ENCODE measurements at places on chromosomes 11 and 22.
A peak's percentile ranks its signal among the peaks of the same experiment; 100 is the strongest.

DNA sequence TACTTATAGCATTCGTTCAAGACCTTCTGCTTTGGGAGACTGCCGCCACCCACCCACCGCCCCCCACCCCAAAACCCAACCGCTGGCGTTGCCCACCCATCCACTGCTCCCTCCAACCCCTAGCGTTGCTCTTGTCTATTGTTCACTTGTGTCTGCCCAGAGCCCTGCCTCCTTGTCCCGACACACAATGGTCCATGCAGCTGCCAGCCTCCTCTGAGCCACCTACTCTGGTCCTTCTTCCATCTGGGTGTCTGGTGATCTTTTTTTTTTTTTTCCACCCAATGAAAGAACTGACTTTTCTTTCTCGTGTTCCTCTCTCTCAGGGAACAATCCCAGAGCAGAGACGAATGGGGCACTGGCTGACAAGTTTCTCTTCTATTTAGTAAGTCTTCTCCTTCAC, 256.0 kb upstream of the SESN3 start:
- DNase-seq, result no peak

DNA sequence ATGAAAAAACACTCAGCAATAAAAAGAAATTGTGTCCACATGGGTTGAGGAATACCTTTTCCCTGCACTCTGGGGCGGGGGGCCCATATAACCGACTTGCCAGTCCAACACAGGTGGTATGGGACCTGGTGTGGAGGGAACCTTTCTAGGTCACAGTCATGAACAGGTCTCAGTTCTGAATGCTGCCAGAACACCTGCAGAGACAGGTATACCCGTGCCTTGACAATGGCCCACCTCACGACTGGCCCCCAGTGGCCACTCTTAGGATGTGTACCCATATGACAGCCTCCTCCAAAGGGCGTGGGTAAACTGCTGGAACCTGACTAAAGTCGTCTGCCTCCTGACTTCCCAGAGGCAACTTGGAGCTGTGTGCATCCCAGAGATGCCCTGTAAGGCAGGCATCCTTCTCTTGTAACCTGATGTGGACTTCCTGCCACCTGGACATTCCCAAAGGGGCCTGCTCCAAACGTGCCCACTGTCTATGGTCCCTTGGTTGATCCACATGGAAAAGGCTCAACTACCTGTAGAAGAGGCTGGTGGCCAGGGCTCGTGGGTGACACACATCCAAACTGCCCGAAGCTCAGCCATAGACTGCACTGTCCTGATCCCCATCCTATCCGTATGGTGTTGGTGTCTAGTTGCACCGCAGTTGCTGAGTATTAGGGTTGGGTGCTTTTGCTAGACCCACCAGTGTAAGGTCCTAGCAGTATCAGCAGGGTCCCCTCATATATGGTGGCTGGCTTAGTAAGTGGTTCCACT, 859.3 kb downstream of the BRD1 start:
- peak; percentile 20 for DNase-seq

DNA sequence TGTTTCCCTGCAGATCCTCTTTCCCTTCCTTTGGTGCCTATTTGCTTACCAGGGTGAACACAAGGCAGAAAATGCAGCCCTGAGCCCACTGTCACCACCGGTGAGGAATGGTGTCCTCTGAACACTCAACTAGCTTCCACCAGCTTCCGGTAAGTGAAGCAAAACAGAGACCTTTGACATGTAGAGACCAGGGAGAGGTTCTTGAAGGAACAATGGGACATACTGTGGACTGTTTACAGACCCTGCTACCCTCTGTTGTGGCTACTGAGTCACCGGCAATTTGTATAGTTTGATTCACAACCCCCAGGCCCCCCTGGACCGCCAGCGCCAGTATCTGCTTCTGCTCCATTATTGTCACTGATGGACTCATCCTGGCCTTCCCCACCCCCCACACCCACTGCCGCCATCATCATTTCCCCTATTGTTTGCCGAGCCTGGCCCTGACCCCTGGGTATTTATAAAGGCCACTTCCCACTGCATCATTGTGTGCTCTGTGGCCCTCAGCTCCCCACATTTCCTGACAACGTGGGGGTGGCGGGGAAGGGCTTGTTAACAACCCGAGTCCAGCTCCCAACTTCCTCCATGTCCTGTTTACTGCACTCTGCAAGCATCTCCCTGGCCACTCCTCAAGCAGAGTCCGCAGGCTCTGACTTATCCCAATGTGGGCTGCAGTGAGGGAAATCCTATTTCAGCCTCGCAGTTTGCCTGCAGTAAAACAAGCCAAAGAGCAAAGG, 252.9 kb downstream of the ETS1 start:
- DNase-seq, result no peak

DNA sequence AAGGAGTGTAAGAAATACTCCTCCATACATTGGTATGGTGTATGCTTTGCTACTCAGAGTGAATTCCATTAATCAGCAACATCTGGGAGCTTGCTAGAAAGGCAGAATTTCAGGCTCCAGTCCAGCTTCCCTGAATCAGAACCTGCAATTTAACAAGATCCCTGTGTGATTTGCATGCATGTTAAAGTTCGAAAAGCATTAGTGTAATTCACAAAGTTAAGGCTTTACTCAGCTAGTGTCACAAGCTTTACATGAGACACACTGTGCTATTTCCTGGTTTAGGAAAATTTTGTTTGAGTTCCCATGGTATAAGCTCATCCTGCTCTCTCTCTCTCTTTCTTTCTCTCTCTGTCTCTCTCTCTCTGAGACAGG, 37.0 kb upstream of the HEPHL1 start:
- no peak for DNase-seq

DNA sequence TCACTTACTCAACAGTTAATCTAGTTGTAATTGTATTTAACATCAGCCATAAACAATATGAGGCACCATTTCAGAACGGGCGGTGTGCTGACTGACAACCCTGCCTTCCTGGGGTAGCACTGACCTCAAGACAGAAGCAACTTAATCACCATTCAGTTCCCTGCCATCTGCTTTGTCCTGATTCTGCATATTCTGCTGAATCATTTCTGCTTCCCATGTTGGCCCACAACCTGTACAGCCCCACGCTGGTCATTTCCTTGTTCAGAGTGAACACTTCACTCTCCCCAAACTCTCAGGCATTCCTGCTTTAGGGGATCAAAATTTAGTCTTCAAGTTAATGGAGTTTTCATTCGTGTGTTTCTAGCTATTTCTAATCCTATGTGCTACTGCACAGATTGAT, 132.3 kb upstream of the ZBED5 start:
- DNase-seq, result no peak

- DNase-seq, result no peak
Observed at GRCh38 chr11:75308116-75308515, 43.3 kb downstream of the ARRB1 start.

Data from CD4-positive, alpha-beta T cell treated with Interleukin-10 for 1 hour (primary cell).